ENCODE measurements at places on chromosomes 1 and 21.

DNA sequence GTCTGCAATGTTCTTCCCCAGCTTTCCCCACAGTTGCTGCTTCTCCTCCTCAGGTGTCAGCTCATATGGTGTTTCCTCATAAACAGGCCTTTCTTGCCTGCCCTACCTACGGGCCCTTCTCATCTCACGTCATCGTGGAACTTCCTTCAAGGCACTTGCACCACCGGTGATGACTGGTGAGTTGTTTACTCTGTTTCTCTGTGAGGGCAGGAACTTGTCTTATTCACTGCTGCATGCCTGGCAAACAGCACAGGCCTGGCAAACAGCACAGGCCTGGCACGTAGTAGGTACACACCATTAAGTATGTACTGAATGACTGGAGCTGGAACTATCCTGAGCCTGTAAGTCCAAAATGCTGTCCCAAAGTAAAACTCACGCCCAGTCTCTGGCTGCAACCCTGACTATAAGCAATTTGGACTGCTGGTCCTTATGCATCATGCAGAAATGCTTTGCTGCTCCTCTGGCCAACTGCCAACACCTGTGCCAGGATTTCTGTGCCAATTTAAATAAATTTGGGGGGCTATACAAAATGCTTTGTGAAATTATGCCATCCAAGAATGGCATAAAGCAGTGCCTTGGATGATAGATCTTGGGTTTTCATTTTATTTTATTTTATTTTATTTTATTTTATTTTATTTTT lies 25.7 kb downstream of the STK40 start:
- no peak for DNase-seq

GRCh38 chr1:51910221-51911000 lies 31.9 kb upstream of the NRDC start:
- DNase-seq, result no peak

DNA sequence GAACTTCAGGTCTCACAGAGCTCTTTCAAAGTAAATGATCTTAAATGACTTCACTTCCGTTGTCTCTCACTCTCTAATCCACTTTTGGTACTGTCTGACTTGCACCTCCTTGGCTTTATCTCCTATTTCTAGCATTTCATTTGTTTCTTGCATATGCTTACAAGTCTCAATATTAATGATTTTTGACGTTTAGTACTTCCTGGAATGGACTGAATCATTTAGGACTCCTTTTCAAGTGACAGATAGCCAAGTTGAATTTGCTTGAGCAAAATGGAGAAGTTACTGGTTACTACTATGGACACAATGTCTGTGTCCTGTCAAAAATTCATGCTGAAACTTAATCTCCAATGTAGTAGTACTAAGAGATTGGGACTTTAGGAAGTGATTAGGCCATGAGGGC lies 7.0 kb upstream of the SGIP1 start:
- no peak for DNase-seq

DNA sequence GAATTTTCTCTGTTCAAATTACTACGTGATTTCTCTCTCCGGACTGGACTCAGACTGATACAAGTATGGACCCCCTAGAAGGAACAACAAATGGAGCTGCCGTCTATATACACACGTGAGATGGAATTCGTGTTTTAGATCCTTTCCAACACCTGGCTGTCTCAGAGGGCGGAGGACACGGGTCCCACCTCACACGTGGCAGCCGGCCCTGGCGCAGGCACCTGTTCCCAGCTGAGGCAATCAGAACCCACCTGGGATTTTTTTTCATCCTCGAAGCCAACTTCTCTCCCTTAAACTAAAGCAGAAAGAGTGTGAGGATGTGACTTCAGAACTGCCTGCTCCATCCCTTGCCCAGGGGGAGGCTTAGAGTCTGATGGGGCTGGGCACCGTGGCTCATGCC lies 34.1 kb upstream of the SCCPDH start:
- DNase-seq, result no peak

- DNase-seq, result no peak
Observed at GRCh38 chr1:155938220-155938627, 3.2 kb upstream of the RXFP4 start.

DNA sequence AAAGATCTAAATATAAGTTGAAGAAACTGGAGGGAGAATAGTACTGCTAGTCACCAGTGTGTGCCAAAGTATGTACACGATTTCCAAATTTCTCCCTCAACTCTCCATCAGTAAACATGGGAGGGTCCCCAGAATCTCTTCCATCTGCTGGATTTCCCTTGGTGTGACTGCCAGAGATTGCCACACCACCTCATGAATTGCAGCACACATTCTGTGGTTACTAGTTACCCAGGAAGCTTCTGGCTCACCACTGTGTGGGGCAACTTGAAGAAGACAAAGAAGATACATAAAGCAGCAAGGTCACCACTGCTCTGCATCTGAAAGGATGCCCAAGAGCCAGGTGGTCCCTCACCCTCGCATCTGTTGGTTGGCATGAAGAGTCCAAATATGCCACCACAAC lies 191.7 kb upstream of the ESRRG start:
- DNase-seq, result no peak

DNA sequence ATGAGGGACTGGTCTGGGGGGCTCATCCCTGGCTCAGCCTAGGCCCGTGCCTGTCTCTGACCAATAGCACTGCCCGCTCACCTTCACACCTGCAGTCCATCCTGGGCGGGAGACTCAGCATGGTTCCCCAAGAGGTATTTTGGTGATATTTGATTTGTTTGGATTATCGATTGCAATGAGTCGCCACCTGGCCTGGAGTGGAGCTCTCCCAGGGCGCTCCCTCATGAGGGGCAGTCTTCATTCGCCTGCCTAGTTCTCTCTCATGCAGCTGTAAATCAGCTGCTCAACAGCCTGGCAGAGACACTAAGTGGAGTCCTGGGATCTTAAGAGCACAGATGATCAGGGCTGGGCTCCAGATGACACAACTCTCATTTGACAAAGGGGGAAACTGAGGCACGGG lies 90.1 kb upstream of the ACTL8 start:
- DNase-seq, result no peak

DNA sequence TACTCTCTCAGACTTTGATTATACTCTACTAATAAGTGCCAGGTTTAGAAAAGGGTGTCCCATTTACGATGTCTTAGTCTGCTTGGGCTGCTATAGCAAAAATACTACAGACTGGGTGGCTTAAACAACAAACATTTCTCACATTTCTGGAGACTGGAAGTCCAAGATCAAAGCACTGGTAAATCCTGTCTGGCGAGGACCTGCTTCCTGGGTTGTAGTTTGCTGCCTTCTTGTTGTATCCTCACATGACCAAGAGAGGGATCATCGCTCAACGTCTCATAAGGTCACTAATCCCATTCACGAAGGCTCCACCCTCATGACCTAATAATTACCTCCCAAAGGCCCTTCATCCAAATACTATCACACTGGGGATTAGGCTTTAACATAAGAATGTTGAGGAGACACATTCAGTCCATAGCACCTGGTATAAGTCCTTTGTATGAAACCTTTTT lies 12.0 kb downstream of the PRDX6 start:
- DNase-seq, result no peak

DNA sequence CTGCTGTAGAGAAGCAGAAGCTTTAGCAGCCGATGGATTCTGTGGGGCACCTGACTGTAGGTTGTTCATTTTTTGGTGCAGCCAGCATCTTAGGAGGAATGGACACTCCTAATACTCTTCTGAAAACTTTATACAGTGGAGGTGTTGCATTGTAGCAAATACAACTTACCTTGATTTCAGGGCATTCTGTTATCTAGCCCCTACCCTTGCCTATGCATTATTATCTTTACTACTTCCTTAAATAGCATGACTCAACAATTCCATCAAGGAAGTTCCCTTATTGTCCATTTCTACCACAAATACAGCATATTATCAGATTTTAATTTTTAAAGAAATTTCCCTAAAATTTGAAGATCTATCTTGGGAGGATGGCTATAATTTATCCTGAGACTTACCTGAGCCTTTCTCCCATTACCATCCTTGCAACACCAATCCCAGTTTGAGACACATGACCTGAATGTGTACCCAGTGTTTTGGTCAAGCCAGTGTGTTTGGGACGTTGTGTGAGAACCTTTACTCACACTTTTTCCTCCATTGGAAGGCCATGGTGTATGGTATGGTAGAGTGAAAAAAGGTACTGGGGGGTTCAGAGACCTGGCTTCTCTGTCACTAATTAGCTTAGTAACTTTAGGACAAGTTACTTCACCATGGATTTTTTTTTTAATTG lies 9.2 kb downstream of the POU2F1 start:
- DNase-seq, result no peak

- DNase-seq, result no peak
Observed at GRCh38 chr1:168960114-168960513, 146.4 kb upstream of the ATP1B1 start.

DNA sequence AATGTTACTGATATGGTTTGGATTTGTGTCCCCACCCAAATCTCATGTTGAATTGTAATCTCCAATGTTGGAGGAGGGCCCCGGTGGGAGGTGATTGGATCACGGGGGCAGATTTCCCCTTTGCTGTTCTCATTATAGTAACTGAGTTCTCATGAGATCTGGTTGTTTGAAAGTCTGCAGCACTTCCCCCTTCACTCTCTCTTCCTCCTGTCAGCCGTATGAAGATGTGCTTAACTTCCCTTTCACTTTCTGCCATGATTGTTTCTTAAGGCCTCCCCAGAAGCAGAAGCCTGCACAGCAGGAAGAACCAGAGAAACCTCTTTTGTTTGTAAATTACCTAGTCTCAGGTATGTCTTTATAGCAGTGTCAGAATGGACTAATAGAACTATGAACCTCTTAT lies 28.4 kb downstream of the TRIM33 start:
- DNase-seq, result no peak

GRCh38 chr1:51421964-51422363 lies 91.6 kb upstream of the TTC39A start:
- DNase-seq, result no peak

DNA sequence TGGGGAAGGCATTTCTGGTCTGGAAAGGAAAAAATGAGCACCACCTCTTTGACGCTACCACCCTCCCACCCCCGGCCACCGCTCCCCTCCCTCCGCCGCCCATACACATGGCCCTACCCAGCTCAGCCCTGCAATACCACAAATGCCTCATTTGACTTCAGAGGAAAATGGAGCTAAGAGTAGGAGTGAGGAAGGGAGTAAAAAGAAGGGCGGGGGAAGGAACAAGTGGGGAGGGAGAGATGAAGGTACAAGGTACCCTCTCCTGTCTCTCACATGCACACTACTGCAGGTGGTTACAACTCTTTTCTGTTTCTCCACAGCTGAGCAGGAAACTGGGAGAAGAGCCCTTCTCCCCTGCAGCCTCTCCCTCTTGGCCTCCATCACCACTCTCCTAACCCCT lies 7.1 kb downstream of the SYT2 start:
- DNase-seq, result no peak

DNA sequence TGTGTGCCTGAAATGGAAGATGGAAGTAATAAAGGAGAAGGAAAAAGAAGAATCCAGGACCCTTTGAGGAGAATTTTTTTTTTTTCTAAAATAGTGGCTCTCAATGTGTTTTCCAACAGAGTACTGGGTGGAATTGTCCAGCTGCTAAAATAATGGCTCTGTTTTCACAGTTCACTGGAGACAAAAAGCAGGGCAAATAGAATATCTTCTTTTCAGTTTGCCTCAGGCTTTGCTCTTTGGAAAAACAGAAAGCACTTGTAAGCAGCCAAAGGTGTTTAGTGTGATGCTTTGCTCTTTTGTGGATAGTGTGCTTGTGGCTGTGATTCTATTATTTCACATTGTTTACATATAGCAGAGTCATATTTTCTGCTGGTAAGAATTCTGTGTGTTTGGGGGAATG lies 77.4 kb upstream of the MROH9 start:
- DNase-seq, result no peak

DNA sequence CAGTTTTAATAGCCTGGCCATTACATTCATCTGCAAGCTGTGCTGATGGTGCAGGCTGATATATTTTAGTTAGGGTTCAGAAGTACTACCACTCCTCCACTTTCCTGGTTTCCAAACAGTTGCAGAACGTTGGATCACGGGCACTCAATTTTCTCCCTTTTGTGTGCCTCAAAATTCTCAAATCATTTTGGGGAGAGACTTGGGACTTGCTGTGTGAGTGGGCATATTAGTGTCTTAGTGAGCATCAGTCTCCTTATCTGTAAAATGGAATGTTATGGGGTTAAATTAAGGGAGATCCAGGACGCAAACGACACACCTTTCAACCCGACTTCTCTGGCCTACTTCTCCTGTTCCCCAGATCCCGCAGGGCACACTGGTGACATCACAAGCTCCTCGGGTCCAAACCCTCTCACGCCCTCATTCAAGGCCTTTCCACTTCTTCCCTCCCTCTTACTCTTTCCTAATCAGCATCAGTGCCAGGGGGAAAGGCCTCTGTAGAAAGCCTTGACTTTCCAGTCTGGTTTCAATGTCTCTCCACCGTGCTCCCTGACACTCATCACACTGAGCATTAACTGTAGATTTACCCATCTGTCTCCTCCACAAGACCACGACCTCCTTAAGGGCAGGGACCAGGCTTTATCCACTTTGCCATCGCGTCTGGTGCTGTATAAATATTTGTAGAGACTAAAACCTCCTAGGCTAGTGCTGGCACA lies 1.2 kb downstream of the PIGP start:
- no peak for DNase-seq

DNA sequence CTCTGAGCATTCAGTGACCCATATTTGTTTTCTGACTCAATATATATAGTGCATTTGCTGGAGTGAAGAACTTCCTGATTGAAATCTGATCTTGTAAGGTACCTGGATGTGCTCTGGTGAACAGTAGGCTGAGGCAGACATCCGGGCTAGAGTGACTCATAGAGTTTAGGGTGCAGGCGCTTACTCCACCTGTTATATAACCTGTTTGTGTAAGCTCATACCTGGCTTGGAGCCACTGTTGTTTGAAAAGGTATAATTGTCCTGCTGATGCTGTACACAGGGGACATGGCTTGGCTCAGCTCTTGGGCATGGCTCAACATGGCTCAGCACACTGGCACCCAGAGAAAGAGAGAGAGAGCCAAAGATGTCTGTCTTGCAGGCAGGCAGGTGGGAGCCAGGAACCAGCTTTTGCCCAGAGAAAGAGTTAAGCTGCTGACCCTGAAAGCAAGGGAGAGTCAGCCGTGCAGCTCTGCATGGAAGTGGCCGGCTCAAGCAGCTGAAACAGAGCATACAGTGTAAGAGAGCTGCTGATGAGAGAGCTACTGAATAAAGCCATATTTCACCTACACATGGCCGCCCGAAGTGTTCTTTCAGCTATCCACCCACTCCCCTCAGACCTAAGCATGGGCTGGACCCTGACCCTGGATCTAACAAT lies 43.2 kb downstream of the GJA5 start:
- no peak for DNase-seq

Measured in stimulated activated CD8-positive, alpha-beta memory T cell treated with anti-CD3 and anti-CD28 coated beads, Interleukin-7, amount 100 ng/mL, for 1 hour (primary cell).